ENCODE measurements at places on chromosomes 1 and 21.

DNA sequence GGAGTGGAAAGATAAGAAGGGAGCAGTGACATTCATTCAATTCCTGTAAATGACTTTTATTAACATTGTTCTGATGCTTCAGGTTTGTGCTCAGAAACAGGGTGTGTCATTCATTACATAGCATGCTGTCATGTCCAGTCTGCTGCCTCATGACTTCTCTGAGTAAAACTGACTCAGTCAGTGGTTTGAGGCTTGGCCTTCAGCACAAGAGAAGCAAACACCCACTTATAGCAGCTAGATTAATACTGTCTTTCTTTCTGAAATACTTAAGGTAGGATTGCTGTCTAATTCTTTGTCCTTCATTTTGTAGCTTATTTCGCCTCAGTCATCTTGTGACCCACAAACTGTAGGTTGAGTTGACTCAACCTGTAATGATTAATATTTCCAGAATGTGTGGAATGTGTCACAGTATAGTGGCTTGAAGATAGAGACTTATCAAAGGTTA lies 32.9 kb downstream of the RASAL2 start:
- no peaks in the 10 kb centered on the region for H3K4me1 ChIP-seq
- no peak overlapping the region for H3K4me3 ChIP-seq
- no peak for DNase-seq
- H3K27me3 ChIP-seq = peaks cover 1% of the 10 kb centered on the region

DNA sequence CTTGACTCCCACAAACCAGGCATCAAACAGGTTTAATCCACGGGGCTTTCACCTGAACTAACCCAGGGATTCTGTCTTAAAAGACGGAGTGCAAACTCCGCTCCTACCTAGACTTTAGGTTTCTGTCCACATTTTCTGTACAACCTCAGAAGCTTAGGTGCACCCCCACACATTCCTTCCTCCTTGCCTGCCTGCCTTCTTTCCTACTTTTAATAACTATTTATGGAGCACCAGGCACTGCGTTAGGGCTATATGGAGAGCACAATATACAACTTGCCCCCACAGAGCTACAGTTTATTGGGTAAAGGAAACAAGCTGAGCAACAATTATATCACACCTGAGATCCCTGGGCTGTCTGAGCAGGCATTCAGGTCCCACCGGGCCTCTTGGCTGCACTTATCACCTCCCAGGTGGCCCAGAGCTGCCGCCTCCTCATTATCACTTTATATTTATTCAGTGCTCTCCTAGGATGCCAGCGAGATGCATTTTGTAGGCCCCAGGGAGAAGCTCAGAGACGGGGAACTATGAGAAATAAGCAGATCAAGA lies 64.1 kb downstream of the DNTTIP2 start:
- no peaks in the 10 kb centered on the region for H3K27me3 ChIP-seq
- no peaks in the 10 kb centered on the region for H3K36me3 ChIP-seq
- H3K4me3 ChIP-seq = no peak overlapping the region
- peaks cover 21% of the 10 kb centered on the region for H3K4me1 ChIP-seq

GRCh38 chr1:64122588-64122987 lies 80.8 kb upstream of the UBE2U start:
- H3K27ac ChIP-seq = no peak overlapping the region
- DNase-seq = no peak
- peaks cover 14% of the 10 kb centered on the region for H3K27me3 ChIP-seq
- no peaks in the 10 kb centered on the region for H3K4me1 ChIP-seq
- no peak overlapping the region for H3K4me3 ChIP-seq

GRCh38 chr1:234175363-234175762 lies 197.9 kb upstream of the COA6 start:
- no peak for DNase-seq
- H3K4me3 ChIP-seq = no peak overlapping the region
- peaks cover 25% of the 10 kb centered on the region for H3K27me3 ChIP-seq
- peaks cover 12% of the 10 kb centered on the region for H3K4me1 ChIP-seq
- no peak overlapping the region for H3K27ac ChIP-seq

- H3K27me3 ChIP-seq = peaks cover 13% of the 10 kb centered on the region
- no peaks in the 10 kb centered on the region for H3K36me3 ChIP-seq
- no peak overlapping the region for H3K4me3 ChIP-seq
- no peak overlapping the region for H3K27ac ChIP-seq
- no peaks in the 10 kb centered on the region for H3K4me1 ChIP-seq
Observed at GRCh38 chr1:7616076-7616832, 154.8 kb upstream of the VAMP3 start.

GRCh38 chr1:162902416-162902815 lies 41.4 kb upstream of the CCDC190 start:
- no peak overlapping the region for H3K4me3 ChIP-seq
- no peaks in the 10 kb centered on the region for H3K27me3 ChIP-seq
- no peaks in the 10 kb centered on the region for H3K4me1 ChIP-seq
- no peak overlapping the region for H3K27ac ChIP-seq
- no peak for DNase-seq
- H3K36me3 ChIP-seq = no peaks in the 10 kb centered on the region

DNA sequence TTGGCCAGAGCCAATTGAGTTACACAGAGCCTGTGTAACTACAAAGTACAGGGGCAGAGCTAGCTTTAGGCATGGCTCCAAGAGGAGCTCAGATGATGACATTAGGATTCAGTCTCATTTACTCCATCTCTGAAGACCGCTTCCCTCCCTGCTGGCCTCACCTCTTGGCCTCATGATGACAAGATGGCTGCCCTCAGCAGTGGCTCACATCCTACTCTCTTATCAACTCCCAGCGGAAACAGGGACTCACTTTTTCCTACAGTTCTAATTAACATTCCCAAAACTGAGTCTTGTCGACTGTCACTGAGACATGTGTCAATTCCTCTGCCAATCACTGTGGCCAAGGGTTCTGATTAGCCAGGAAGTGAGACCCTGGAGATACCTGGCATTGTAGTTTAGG lies 59.4 kb upstream of the ECE1 start:
- H3K4me1 ChIP-seq = no peaks in the 10 kb centered on the region
- no peak overlapping the region for H3K27ac ChIP-seq
- no peaks in the 10 kb centered on the region for H3K27me3 ChIP-seq
- no peak overlapping the region for H3K4me3 ChIP-seq

DNA sequence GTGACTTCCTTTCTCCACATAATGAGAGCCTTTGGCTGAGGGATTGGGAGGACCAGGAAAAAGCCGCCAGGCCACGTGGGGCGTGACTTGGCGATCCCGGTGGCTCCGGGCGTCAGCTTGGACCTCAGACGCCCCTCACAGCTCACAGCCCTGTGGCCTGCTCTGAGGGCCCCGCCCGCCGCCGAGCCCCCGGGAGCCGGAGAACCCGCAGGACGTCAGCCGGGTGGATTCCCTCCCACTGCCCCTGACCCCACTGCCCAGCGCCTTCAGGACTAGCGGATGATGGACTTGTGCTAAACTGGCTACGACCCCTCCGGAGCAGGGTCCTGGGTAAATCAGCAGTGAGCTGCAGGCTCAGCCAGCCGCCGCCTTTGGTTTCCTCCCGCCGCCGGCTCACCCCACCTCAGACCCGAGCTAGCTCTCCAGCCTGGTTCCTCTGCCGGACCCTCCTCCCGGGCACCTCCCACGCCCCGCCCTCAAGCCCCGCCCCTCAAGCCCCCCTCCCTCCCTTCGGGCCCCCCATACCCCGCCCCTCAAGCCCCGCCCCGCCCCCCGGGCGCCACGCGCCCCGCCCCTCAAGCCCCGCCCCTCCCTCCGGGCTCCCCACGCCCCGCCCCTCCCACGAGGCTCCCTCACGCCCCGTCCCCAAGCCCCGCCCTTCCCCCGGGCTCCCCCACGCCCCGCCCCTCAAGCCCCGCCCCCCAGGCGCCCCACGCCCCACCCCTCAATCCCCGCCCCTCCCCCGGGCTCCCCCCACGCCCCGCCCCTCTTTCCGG lies 10.0 kb upstream of the FAAP20 start:
- H3K27me3 ChIP-seq = no peaks in the 10 kb centered on the region
- H3K27ac ChIP-seq = no peak overlapping the region
- peak overlapping the region; percentile 5 for H3K4me3 ChIP-seq
- no peak for DNase-seq
- H3K36me3 ChIP-seq = no peaks in the 10 kb centered on the region

GRCh38 chr1:158147869-158148268 lies 32.8 kb upstream of the CD1D start:
- DNase-seq = no peak
- H3K27me3 ChIP-seq = peaks cover 1% of the 10 kb centered on the region
- peaks cover 21% of the 10 kb centered on the region for H3K4me1 ChIP-seq
- no peak overlapping the region for H3K27ac ChIP-seq
- H3K4me3 ChIP-seq = no peak overlapping the region

GRCh38 chr1:26858160-26858559 lies 4.8 kb upstream of the SFN start:
- no peak overlapping the region for H3K4me3 ChIP-seq
- H3K27ac ChIP-seq = no peak overlapping the region
- no peaks in the 10 kb centered on the region for H3K27me3 ChIP-seq
- no peak for DNase-seq

DNA sequence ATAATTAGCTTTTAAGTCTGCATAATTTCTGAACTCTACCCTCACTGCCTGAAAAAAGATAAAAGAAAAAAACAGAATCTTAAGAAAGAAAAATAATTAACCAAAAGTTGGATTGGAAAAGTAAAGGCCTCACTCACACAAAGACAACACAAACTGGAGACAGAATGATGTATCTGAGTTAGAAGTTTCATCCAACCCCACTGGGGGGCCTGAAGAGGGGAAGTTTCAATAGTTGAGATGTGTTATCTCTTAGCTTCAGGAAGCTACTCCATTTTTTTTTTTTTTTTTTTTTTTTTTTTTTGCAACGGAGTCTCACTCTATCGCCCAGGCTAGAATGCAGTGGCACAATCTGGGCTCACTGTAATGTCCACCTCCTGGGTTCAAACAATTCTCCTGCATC lies 19.9 kb downstream of the SYDE2 start:
- no peak overlapping the region for H3K4me3 ChIP-seq
- peaks cover 12% of the 10 kb centered on the region for H3K4me1 ChIP-seq

- H3K4me3 ChIP-seq = no peak overlapping the region
- DNase-seq = no peak
- no peaks in the 10 kb centered on the region for H3K36me3 ChIP-seq
Observed at GRCh38 chr1:201184307-201185122, 6.1 kb upstream of the IGFN1 start.

DNA sequence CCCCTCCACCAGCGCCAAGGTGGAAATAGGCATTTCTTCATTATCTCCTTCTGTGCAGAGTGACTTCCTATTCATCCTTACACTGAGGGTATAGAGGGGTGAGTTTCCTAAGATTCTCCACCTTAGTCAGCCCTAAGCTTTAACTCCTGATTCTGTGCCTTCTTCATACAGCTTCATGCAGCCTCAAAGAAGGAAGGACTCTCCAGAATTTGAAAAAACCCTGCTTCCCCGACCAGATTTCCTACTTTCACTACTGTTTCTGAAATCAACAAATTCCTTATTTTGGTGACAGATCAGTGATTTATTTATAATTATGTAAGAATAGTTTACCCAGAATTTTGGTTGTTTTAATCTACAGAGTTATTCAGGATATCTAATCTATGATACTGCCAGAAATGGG lies 28.6 kb downstream of the GFI1 start:
- no peak overlapping the region for H3K4me3 ChIP-seq
- H3K4me1 ChIP-seq = peaks cover 24% of the 10 kb centered on the region
- no peak overlapping the region for H3K27ac ChIP-seq
- no peaks in the 10 kb centered on the region for H3K27me3 ChIP-seq
- no peak for DNase-seq
- H3K36me3 ChIP-seq = no peaks in the 10 kb centered on the region

GRCh38 chr21:26679284-26679683 lies 106.2 kb upstream of the CYYR1 start:
- H3K27ac ChIP-seq = no peak overlapping the region
- H3K4me3 ChIP-seq = no peak overlapping the region
- no peaks in the 10 kb centered on the region for H3K4me1 ChIP-seq
- DNase-seq = no peak
- no peaks in the 10 kb centered on the region for H3K36me3 ChIP-seq
- H3K27me3 ChIP-seq = no peaks in the 10 kb centered on the region
